NCI-H1092 treated with DMSO at 0.1 percent for 48 hours (cell line): ENCODE measurements at places on chromosomes 5 and 9.

DNA sequence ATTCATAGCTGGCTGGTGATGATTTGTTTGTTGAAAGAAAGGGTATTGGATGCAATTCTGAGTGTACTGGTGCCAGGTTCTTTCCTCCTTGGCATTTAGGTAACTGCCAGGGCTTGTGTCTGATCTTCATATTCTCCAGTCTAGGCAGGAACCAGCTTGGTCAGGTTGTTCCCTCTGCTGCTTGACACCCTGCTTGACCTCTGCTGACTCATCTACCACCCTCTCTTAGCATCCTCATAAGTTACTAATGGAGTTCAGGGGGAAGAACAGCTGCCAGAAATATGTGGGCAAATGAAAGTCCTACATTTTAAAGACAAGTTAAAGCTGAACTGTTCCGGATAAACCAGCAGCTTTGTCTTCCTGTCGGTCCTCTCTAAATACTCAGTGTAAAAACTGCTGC lies 116.1 kb upstream of the TNC start:
- DNase-seq: no peak

DNA sequence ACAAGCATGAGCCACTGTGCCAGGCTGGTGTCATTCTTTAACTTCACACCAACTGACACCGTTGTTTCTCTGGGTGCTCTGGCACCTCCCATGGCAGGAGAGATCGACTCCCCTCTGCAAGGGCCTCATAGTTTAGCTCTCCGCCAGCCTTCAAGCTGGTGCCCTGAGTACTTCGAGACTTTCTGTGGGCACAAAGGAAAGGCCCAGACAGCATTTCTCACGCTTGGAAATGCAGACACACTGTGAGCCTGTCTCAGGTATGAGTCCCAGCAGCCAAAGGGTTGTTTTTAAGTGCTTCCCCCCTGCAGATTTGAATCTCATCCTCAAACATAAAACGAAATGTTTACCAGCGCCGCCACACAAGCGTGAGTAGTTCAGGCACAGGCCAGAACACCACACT lies 11.1 kb upstream of the TCF7 start:
- no peak for DNase-seq

DNA sequence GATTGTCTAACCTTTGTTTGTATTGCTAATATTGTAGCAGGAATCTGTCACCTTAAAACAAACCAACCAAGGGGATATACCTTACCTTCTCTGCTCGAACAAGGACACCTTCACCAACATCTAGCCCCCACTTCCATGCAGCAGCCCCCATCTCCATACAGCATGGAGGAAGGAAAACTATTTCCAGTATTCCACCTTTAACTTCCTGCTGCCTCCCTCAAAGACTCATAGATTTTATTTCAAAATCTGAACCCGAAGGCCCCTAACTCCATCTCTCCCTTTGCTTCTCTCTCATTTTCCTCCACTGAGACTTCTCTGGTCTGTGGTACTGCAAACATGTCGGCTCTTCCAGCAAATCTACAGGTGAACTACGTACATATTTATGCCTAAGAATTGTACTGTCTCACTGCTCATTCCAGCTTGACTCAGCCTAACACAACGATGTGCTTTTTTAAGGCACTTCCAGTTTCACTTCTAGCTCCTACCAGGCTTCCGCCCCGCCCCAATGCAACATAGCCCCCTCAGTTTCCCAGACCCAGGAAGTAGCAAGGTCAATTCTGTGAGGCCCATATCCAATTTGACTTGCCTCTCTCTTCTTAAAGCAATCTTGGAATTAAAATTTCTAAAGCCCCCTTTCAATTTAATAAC lies 70.7 kb upstream of the RNF38 start:
- no peak for DNase-seq

DNA sequence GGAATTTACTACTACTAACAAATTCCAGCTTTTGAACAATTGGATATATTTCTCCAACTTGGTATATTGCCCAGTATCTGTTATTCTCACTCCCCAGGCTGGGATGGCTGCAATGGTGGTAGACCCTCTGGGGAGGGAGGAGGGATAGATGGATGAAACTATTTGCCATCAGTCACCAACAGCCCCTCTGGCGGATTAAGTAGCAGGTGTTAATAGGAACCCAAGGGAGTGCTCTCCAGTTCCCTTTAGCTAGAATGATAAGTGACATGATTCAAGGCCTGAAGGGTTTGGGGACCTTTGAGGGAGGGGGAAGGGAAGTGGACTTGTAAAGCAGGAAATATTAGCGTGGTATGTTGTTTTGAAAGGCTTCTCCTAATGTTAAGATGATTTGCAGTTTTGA lies 824.0 kb upstream of the ARRDC3 start:
- no peak for DNase-seq

DNA sequence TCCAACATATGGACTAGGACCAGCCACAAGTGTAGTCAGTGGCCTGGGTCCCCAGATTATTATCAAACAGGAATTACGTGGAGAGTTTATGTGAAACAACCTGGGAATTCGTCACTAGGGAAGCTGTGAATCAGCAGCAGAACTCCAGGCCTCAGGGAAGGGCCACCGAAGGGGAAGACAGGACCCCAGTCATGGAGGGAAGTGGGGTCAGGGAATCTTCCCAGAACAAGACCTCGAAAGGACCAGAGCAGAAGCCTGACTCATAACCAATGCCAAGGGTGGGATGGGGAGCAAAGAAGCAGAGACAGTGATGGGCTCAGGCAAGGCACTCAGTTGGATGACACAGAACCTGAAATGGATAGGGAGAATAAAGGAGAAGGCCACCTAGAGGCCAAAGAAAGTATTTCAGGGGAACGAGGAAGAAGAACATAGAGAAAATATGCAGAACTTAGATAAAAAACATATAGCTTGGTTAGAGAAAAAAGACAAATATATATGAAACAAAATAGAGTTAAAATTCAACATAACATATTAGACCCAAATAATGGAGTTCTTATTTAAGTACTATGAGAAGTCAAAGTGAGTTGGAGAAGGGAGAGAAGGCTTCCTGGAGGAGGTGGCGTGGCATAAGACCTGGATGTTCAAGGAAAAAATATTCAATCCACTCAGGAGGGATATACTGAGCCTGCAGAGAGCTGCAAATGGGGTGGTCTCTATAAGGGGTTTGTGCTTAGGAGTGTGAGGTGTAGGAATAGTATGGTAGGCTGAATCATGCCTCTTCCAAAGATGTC lies 66.7 kb upstream of the CAST start:
- DNase-seq: no peak

GRCh38 chr9:127361561-127361960 lies 35.4 kb upstream of the SLC2A8 start:
- DNase-seq: no peak

DNA sequence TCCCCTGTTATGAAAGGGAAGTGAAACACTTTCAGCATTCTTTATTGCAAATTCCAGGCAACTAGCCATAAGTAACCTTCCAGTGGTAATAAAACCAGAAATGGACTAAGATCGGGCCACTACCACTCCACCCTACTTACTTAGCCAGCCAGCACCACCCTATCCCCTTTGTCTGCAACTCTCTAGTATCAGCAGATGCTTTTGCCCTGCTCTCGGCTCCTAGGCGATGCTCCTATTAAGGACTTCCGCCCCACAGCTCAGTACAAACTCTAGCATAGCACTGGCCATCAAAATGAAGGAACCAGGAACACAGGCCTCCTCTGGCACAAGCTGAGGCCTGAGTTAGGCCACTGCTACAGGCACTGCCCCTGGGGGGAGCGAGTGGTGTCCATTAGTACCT lies 81.2 kb downstream of the GLDC start:
- DNase-seq: no peak

DNA sequence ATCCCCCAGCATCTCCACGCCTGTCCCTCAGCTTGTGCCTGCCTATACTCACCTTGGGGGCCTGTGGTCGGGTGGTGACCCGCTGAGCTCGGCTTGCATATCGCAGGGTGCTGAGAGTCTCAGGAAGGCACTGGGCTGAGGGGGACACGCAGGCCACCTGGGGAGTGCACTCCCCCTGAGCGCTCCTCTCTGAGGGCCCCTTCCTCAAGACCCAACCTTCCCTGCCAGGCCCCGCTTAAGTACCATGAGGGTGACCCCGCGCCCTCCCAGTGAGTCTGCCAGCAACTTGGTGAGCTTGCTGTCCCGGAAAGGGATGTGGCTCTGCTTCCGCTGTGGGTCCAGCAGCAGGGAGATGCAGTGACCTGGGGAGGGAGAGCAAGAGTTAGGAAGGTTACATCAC lies 4.1 kb downstream of the KIF12 start:
- no peak for DNase-seq

- DNase-seq: no peak
Observed at GRCh38 chr9:80698725-80699410, 990.5 kb downstream of the TLE1 start.

GRCh38 chr5:138898299-138898698 lies 23.2 kb upstream of the LRRTM2 start:
- no peak for DNase-seq

GRCh38 chr9:128643519-128644300 lies 12.9 kb downstream of the DYNC2I2 start:
- no peak for DNase-seq

DNA sequence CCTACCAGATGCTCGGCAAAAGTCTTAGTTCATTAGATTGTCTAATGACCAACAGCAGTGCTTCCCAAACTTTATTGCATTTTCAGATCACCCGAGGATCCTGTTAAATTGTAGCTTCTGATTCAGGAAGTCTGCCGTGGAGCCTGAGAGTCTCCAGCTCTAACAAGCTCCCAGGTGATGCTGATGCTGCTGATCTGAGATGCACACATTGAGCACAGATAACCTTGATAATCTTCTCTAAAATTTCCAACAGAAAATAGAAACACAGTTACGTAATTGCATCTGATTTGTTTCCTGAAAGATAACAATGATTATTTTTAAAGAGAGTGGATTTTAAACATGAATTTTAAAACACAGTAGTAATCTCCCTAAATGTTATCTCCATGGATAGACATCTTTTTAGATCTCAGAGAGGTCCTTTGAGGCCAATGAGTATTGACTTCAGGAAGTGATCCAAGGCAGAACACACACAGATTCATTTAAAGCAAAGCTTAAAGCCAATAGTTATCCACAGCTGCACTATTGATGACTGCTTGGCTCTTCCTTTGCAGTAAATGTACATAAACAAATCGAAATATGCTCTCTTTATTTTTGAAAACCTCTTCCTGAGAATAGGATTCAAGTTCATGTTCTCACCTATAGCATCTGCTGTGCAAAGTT lies 122.8 kb upstream of the TNPO1 start:
- DNase-seq: peak; percentile 46

- DNase-seq: no peak
Observed at GRCh38 chr9:136095070-136096058, at the start of gene NACC2. NACC2 (minus strand) TSS chr9:136095289; CDS start chr9:136050521, 44,768 bp downstream.

DNA sequence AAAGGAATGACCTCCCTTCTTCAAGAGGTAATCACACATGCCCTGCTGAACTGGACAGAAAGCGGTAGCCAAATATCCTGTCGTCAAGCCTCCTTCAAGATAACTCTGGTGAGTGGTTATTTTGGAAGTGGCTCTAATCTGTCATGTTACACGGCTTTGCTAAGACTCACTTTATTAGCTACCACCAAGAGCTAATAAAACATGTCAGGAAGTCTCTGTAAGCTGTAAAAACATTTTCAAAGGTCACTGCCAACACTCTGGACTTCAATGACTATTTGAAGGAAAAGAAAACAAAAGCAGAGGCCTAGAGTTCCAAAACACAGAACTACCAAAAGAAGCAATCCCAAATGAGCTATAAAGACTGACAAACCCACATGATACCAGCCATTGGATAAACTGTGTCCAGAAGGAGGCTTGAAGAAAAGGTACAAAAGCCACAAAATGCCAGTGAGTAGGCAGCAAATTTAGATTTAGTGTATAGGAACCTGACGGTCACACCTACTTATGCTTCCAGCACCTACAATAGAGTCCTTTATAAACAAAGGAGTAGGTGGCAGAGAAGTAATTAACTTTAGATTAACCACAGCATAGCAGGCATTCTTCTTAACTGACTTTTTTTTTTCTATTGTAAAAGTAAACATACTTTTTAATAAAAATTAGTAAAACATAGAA lies 97.3 kb upstream of the EQTN start:
- DNase-seq: no peak

DNA sequence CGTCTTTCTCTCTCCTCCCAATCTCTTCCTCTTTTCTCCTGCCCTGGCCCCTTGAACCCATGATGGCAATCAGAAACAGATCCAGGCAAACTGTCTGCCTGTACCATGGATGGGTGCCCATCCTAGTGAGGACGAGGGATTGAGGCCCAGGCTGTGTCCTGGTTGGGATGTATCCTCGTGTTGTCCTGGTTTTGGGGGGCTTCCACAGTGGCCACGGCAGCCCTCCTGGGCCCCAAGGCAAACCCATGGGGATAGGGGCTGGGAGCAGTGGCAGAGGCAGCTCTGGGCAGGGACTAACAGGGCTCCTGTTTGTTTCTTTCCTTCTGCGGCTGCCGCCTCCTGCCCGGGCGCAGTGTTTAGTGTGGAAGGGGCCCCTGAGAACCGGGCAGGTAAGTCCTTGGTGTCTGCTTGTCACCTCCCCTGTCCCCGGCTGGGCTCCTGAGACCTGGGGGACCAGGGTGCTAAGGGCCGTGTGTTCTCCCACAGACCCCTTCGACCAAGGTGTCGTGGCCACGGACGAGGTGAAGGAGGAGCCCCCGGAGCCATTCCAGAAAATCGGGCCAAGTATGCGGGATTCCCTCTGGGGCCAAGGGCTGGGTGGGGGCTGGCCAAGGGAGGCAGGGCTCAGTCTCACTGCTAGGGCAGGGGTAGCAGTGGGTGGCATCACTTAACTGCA lies 70.0 kb downstream of the AMBP start:
- DNase-seq: no peak

DNA sequence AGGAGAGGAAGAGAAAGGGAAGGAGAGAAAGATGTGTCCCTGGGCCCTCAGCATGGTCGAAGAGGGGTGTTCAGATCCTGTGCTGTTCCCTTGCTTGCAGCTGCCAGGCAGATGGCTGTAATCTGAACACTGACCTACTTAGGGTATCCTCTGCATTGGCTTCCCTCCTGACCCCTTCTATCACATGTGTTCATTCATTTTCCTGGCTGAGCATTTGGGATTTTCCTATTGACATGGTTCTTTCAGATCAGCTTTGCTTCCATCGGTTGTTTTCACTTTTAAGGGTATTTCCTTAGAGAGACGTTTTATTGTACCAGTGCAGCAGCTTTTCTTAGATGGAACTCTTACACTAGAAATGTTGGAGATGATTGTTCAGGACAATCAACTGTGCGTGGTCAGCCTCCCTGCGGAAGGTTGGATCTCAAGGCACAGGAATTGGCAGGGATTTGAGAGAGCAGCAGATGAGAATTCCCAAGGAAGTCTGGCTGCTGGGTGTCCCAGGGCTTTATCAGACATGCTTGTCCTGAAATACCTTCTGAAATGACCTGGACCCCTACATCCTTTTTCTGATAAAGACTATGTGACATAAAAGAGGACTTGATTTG lies 26.0 kb downstream of the ACTBL2 start:
- no peak for DNase-seq
